Activated T-cell treated with anti-CD3 and anti-CD28 coated beads, Interleukin-2, amount 50 U/mL, for 24 hours (primary cell): ENCODE measurements at places on chromosomes 3 and 15.

DNA sequence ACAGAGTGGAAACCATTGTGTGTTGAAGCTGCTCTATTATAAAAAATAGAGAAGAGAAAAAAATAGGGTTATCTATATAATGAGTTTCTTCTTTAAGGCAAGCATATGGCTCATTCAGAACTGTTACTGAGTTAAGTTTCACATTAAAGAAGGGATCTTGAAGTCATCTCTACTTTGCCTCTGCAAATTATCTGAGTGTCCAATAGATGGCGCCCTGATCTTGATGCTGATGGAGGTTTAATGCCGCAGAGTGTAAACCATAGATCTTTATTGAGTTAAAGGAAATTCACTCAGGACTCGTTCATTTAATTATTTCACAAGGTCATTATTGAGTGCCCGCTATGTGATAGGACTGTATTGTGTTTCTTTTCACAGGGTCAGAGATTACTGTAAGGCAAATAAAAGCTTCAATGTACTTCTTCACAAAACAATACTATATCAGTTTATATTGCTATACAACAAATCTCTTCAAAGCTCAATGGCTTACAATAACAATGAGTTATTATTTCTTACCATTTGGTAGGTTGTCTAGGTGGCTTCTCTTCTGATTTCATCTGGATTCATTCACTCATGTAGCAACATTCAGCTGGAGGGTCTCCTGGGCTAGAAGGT is 171.4 kb downstream of the NSUN3 start:
- no peak for DNase-seq
- no peak overlapping the region for H3K27ac ChIP-seq
- H3K36me3 ChIP-seq = no peaks in the 10 kb centered on the region
- H3K4me1 ChIP-seq = no peaks in the 10 kb centered on the region
- H3K27me3 ChIP-seq = no peaks in the 10 kb centered on the region

DNA sequence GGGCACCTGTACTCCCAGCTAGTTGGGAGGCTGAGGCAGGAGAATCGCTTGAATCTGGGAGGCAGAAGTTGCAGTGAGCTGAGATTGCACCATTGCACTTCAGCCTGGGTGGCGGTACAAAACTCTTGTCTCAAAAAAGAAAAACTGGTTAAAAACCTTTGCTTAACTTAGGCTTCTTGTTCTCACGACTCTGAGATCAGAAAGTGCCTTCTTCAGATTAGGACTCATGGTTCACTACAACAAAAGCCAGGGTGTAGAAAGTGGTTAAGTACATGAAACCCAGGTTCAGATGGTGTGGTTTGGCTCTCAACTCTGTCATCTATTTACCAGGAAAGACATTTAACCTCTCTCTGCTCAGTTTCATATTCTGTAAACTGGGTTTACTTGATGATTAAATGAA is 168.4 kb downstream of the TUSC7 start:
- DNase-seq = no peak
- H3K27ac ChIP-seq = no peak overlapping the region
- H3K4me1 ChIP-seq = no peaks in the 10 kb centered on the region
- H3K4me3 ChIP-seq = no peak overlapping the region
- H3K27me3 ChIP-seq = no peaks in the 10 kb centered on the region

- no peak overlapping the region for H3K27ac ChIP-seq
- H3K27me3 ChIP-seq = no peaks in the 10 kb centered on the region
- DNase-seq = no peak
- no peak overlapping the region for H3K4me3 ChIP-seq
Measured at GRCh38 chr3:144771381-144771870, 799.8 kb downstream of the DIPK2A start.

DNA sequence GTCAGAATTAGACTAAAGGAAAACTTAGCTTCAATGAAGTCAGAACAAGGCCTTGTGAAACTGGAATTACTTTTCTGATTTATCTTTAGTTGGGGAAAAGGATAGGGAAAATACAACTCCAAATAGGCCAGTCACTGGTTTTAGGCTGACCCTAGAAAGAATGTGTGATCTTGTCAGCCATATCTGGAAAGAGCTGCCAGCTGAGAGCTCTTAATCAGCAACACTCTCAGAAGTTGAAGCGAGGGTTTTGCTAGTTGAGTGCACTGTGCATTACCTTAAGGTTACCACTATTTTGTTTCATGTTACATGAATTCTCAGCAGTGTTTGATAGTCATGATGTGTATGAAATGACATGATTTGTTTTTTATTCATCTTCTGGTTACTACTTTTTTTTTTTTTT is 905.3 kb upstream of the ALCAM start:
- no peak overlapping the region for H3K27ac ChIP-seq
- H3K4me3 ChIP-seq = no peak overlapping the region
- no peaks in the 10 kb centered on the region for H3K4me1 ChIP-seq
- H3K36me3 ChIP-seq = no peaks in the 10 kb centered on the region
- no peaks in the 10 kb centered on the region for H3K27me3 ChIP-seq

DNA sequence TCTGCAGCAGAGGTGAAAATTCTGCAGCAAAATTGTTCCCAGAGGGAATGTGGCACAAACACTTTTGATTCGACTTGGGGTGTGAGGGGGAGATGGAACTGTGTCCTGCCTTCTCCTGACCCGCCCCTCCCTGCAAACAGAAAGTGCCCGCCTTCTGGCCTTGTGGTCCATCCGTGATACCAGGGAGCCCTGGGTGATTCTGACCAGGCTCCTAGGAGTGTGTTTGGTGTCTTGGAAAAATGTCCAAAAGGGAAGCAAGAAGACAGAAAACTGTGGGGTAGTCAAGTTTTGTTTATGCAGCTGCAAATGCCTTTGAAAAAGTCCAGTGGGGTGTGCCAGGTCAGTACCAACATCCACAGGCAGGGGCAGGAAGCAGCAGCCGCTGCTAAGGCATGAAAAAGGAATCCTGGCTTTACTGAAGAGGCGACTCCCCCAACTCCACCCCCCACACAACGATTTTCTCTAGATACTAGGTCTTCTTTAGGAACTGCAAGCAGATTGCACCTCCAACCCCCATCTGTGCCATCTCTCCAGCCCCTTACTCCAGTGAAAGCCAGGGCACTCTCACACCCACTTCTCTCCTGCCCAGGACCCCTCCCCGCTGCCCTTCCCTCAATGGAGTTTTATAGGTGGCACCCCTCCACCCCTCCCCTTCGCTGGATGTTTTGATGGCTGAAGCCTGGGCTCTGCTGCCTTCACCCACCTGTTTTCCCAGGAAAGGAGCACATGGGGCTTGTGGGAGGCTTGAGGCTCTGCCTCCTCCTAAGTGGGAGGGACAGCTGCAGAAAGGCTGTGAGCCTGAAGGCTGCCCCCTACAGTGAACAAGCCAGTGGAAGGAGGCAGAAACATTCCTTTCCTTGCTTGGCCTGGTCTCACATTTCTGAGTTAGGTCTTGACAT is 82.4 kb upstream of the HERC1 start:
- no peak for DNase-seq
- peaks cover 15% of the 10 kb centered on the region for H3K4me1 ChIP-seq
- H3K27me3 ChIP-seq = no peaks in the 10 kb centered on the region
- H3K27ac ChIP-seq = no peak overlapping the region
- no peak overlapping the region for H3K4me3 ChIP-seq

DNA sequence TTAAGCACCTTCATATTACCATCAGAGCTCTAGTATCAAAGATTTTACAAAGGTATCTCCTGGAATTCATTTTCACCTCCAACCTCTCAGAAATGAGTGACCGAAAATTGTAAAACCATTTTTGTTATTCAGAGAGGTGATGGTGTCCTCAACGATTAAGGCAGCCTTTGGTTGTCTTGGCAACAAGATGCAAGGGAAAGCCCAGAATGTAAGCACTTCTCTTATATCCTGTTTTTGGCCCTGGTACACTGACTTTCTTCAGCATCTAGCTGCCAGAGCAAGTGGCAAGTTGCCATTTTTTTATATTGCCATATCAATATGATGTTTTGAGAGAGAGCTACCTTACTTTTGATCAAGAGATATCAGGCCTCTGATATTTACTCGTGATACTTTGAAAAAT is 384.9 kb upstream of the NECTIN3 start:
- H3K27ac ChIP-seq = no peak overlapping the region
- DNase-seq = no peak

- no peak overlapping the region for H3K27ac ChIP-seq
- H3K4me3 ChIP-seq = no peak overlapping the region
- peaks cover 21% of the 10 kb centered on the region for H3K4me1 ChIP-seq
- H3K27me3 ChIP-seq = peaks cover 18% of the 10 kb centered on the region
- no peak for DNase-seq
- no peaks in the 10 kb centered on the region for H3K36me3 ChIP-seq
Measured at GRCh38 chr15:75195766-75196241, 5.9 kb upstream of the C15orf39 start.

GRCh38 chr3:131140891-131141290 is 114.2 kb downstream of the NEK11 start:
- H3K4me3 ChIP-seq = no peak overlapping the region
- DNase-seq = no peak
- no peaks in the 10 kb centered on the region for H3K4me1 ChIP-seq
- no peaks in the 10 kb centered on the region for H3K36me3 ChIP-seq
- H3K27me3 ChIP-seq = no peaks in the 10 kb centered on the region
- no peak overlapping the region for H3K27ac ChIP-seq

GRCh38 chr3:160546727-160547126 is 18.6 kb downstream of the KPNA4 start:
- peaks cover 66% of the 10 kb centered on the region for H3K36me3 ChIP-seq
- no peak for DNase-seq
- no peak overlapping the region for H3K27ac ChIP-seq
- H3K4me3 ChIP-seq = no peak overlapping the region
- H3K27me3 ChIP-seq = no peaks in the 10 kb centered on the region
- H3K4me1 ChIP-seq = peaks cover 83% of the 10 kb centered on the region

- H3K36me3 ChIP-seq = no peaks in the 10 kb centered on the region
- no peak overlapping the region for H3K27ac ChIP-seq
- H3K4me1 ChIP-seq = no peaks in the 10 kb centered on the region
- H3K4me3 ChIP-seq = no peak overlapping the region
- no peak for DNase-seq
Measured at GRCh38 chr3:90026406-90026805, 919.0 kb downstream of the EPHA3 start.

GRCh38 chr3:128557531-128558280 is 64.7 kb upstream of the GATA2 start:
- H3K27me3 ChIP-seq = peaks cover 68% of the 10 kb centered on the region
- H3K27ac ChIP-seq = no peak overlapping the region
- H3K4me3 ChIP-seq = no peak overlapping the region
- H3K36me3 ChIP-seq = no peaks in the 10 kb centered on the region
- peaks cover 6% of the 10 kb centered on the region for H3K4me1 ChIP-seq

DNA sequence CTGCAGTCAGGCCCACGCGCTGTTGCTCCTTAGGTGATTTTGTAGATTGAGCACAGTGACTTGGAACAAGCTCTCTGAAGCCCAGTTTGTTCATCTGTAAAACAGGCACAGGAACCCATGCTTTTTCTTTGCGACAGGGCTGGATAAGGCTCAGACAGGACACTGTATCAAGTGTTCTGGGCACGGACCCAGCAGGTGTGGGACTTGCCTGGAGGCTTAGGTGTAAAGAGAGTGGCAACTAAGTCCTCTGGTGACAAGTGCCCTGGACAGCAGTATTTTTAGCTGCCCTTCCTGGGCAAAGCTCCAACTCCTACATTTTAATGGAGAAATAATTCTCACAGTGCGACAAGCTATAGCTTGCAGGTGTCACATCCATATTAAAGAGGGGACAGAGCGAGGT is 32.2 kb downstream of the CD276 start:
- H3K4me1 ChIP-seq = no peaks in the 10 kb centered on the region
- no peaks in the 10 kb centered on the region for H3K36me3 ChIP-seq
- H3K4me3 ChIP-seq = no peak overlapping the region
- peaks cover 20% of the 10 kb centered on the region for H3K27me3 ChIP-seq

DNA sequence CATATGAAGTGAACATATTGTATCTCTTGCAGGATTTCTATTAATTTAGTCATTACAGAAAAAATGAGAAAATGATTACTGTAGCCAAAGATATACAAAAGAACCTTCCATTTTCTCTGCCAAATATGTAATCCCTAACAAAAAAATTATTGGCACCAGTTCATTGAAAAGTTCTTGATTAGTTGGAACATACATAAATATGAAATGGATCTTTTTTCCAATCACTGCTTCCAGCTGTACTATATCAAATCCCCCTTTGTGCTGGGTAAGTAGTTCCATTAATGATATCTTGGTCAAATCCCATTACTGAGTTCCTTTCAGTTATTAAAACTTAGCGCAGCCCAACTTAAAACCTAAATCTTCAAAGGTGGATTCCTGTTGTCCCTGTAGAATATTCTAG is 263.8 kb downstream of the SLC9A9 start:
- peaks cover 4% of the 10 kb centered on the region for H3K36me3 ChIP-seq
- no peaks in the 10 kb centered on the region for H3K27me3 ChIP-seq
- H3K27ac ChIP-seq = no peak overlapping the region
- no peak for DNase-seq
- no peak overlapping the region for H3K4me3 ChIP-seq

GRCh38 chr15:43792761-43793476 is 799 bp downstream of the SERF2 start:
- peaks cover 42% of the 10 kb centered on the region for H3K4me1 ChIP-seq
- H3K27me3 ChIP-seq = no peaks in the 10 kb centered on the region
- DNase-seq = peak; percentile 46
- H3K4me3 ChIP-seq = peak overlapping the region; percentile 96
- peaks cover 58% of the 10 kb centered on the region for H3K36me3 ChIP-seq

- H3K36me3 ChIP-seq = no peaks in the 10 kb centered on the region
- no peak overlapping the region for H3K27ac ChIP-seq
- no peaks in the 10 kb centered on the region for H3K27me3 ChIP-seq
- no peak overlapping the region for H3K4me3 ChIP-seq
Measured at GRCh38 chr15:99454107-99454809, 111.5 kb upstream of the MEF2A start.

DNA sequence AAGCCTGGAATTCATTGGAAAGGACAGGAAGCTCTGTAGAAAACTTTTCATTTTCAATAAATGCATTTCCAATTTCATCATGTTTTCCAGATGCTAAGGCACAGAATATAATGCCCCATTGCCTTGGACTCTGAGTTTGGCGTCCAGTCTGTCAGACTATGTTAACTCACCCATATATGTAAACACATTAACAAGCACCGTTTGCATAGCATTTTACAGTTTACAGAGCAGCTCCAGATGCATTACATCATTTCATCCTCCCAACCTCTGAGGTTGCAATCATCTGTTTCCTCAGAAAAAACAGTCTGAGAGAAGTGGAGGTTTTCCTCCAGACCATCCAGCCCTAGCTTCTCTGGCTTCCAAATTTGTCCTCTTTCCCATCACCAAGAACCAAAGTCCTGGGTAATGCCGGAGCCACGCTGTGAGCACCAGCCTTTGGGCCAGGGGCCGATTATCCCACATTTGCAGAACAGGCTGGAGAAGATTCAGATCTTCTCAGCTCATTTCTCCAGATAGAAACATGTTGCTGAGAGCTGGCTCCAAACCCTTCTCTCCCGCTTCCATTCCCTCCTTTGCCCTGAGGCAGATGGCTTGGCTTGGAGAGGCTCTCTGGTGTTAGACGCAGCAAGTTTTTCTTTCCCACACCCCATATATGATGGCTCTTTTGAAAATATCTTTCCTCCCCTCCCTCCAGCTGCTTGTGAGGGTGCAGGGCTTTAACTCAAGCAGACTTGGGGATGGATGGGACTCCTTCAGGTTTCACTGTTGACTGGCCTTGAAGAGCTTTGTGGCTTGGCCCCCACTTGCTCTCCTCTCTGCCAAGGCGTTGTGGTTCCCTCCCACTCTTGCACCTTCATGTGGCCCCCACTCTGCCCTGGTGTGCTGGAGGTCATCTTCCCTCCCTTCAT is 26.0 kb downstream of the CYP19A1 start:
- H3K27me3 ChIP-seq = peaks cover 7% of the 10 kb centered on the region
- no peak overlapping the region for H3K4me3 ChIP-seq
- no peaks in the 10 kb centered on the region for H3K36me3 ChIP-seq
- DNase-seq = no peak
- no peak overlapping the region for H3K27ac ChIP-seq

- no peak overlapping the region for H3K27ac ChIP-seq
- no peak for DNase-seq
- no peaks in the 10 kb centered on the region for H3K27me3 ChIP-seq
- peaks cover 12% of the 10 kb centered on the region for H3K4me1 ChIP-seq
Measured at GRCh38 chr3:12679468-12679867, 15.6 kb upstream of the RAF1 start.
